ENCODE measurements at places on chromosomes 3 and 15.

DNA sequence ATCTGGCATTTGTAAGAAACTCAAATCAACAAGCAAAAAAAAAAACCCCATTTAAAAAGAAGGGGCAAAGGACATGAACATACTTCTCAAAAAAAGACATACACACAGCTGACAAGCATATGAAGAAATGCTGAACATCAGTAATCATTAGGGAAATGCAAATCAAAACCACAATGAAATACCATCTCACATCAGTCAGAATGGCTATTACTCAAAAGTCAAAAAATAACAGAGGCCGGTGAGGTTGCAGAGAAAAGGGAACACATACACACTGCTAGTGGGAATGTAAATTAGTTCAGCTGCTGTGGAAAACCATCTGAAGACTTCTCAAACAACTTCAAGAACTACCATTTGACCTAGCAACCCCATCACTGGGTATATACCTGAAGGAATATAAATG is 199.4 kb upstream of the THBS1 start:
- DNase-seq, result no peak

- no peak for DNase-seq
Measured at GRCh38 chr3:56886314-56886713, 84.6 kb upstream of the ARHGEF3 start.

GRCh38 chr15:62593681-62594399 is 428.8 kb upstream of the C2CD4B start:
- no peak for DNase-seq

GRCh38 chr3:162437480-162437879 is 940.9 kb downstream of the OTOL1 start:
- no peak for DNase-seq

GRCh38 chr15:76235186-76235826 is 76.0 kb downstream of the ETFA start:
- no peak for DNase-seq

GRCh38 chr3:127787571-127788365 is 34.5 kb downstream of the MGLL start:
- DNase-seq, result no peak
